ENCODE measurements at places on chromosomes 2 and 18. TPM values are rescaled to one million over a fixed set of nuclear protein-coding genes. Genes with fewer than 3 reads are reported as not detected.

The CEP192 gene
- 37.4 TPM for total RNA-seq

The SERPINB8 gene
- total RNA-seq, result 19.0 TPM

The FBXO36 gene
- 0.66 TPM for total RNA-seq

DNA sequence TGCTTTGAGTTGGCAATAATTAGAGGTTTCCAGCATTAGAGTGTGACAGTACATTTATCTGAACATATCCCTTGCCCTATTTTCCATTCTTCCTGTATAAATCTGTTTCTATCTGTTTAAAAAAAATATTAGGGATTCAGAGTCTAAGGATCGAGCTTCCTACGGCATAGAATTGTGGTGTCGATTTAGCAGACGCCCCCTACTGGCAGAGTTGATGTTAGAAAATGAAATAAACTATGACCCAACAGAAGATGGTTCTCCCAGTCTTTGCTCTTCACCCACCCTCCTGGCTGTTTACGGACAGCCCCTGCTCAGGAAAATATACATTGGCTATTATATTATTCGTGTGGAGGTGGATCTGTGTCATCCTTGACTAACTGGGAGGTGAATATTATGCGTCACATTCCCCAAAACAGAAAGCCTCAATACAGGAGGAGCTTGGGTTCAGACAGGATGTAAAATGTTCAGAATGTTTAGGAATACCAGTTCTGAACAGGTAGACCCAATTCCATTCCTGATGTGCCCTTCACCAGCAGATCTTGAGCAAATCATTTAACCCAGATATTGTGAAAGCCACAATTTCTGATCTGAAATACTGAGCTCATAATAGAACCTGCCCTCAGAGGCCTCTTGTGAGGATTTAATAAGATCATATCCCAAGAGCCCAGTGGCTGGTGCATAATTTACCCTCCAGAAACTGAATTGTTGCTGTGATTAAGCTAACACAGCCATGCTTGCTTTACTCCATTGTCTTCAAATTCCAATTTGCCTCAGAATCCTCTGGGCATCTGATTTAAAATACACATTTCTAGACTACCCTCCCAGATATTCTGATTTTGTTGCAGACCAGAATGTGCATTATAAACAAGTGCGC lies 10.8 kb upstream of the ERMN start:
- no peak overlapping the region for H3K4me3 ChIP-seq
- peaks cover 6% of the 10 kb centered on the region for H3K36me3 ChIP-seq
- H3K27me3 ChIP-seq, result no peaks in the 10 kb centered on the region
- H3K27ac ChIP-seq, result no peak overlapping the region

GRCh38 chr2:209460151-209460761 lies 36.4 kb downstream of the MAP2 start:
- no peaks in the 10 kb centered on the region for H3K27me3 ChIP-seq
- no peak for DNase-seq
- H3K36me3 ChIP-seq, result no peaks in the 10 kb centered on the region
- H3K27ac ChIP-seq, result no peak overlapping the region

- H3K27ac ChIP-seq, result no peak overlapping the region
- DNase-seq, result no peak
- no peak overlapping the region for H3K4me3 ChIP-seq
- H3K4me1 ChIP-seq, result peaks cover 2% of the 10 kb centered on the region
- H3K27me3 ChIP-seq, result no peaks in the 10 kb centered on the region
Measured at GRCh38 chr18:22214731-22215528, 45.5 kb downstream of the GATA6 start.

GRCh38 chr2:102005989-102006885 lies 14.5 kb downstream of the IL1R2 start:
- H3K27ac ChIP-seq, result no peak overlapping the region
- H3K36me3 ChIP-seq, result no peaks in the 10 kb centered on the region
- peaks cover 13% of the 10 kb centered on the region for H3K4me1 ChIP-seq
- H3K4me3 ChIP-seq, result no peak overlapping the region

- no peak overlapping the region for H3K4me3 ChIP-seq
- H3K4me1 ChIP-seq, result no peaks in the 10 kb centered on the region
- H3K36me3 ChIP-seq, result no peaks in the 10 kb centered on the region
- no peak for DNase-seq
Measured at GRCh38 chr2:20970068-20970467, 73.8 kb downstream of the APOB start.

DNA sequence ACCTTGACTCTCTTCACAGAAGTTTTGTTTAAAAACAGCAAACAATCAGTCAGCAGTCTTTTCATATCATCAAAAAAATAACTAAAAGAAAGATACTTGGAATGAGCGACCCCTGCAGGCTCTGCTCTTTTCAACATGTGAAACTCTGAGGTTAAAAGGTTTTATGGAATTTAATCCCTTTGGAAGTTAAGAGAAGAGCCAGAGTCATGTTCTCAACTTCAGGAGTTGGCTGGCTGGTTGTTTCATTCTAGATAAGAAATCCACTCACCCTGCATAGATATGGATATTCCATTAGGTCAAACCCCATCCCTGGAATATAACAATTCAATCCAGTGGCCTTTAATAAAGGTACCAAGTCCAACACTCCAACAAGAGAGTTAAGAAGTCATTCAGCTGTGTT lies 115.6 kb upstream of the RMDN2 start:
- peaks cover 11% of the 10 kb centered on the region for H3K27me3 ChIP-seq
- no peaks in the 10 kb centered on the region for H3K4me1 ChIP-seq
- no peak overlapping the region for H3K27ac ChIP-seq
- no peak for DNase-seq
- H3K4me3 ChIP-seq, result no peak overlapping the region
- H3K36me3 ChIP-seq, result no peaks in the 10 kb centered on the region

- H3K4me3 ChIP-seq, result no peak overlapping the region
- H3K4me1 ChIP-seq, result peaks cover 28% of the 10 kb centered on the region
- no peak overlapping the region for H3K27ac ChIP-seq
- DNase-seq, result no peak
- peaks cover 9% of the 10 kb centered on the region for H3K36me3 ChIP-seq
Measured at GRCh38 chr2:110876167-110876999, 144.0 kb downstream of the ACOXL start.
